Pulmonary artery endothelial cell (primary cell): ENCODE measurements at places on chromosomes 13 and 19. TPM values are rescaled to one million over a fixed set of nuclear protein-coding genes. Genes with fewer than 3 reads are reported as not detected.

- no peak for DNase-seq
Observed at GRCh38 chr13:48251611-48252081, 18.6 kb downstream of the ITM2B start.

DNA sequence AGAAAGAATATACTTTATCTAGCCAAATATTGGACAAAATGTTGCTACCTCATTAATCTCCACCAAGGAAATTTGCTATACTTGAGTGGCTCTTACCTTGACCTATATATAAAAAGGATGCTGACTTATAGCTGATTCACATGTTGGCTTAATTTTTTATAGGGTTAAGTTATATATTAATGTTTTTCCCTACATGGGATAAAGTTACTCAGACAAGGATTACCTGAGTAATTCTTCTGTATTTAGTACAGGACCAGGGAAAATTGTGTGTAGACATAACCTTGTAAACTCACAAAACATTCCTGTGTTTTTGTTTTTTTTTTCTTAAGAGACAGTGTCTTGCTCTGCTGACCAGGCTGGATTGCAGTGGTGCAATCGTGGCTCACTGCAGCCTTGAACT is 30.6 kb upstream of the SOHLH2 start:
- no peak for DNase-seq

- no peak for DNase-seq
Observed at GRCh38 chr13:107534548-107534947, 680.8 kb downstream of the LIG4 start.

DNA sequence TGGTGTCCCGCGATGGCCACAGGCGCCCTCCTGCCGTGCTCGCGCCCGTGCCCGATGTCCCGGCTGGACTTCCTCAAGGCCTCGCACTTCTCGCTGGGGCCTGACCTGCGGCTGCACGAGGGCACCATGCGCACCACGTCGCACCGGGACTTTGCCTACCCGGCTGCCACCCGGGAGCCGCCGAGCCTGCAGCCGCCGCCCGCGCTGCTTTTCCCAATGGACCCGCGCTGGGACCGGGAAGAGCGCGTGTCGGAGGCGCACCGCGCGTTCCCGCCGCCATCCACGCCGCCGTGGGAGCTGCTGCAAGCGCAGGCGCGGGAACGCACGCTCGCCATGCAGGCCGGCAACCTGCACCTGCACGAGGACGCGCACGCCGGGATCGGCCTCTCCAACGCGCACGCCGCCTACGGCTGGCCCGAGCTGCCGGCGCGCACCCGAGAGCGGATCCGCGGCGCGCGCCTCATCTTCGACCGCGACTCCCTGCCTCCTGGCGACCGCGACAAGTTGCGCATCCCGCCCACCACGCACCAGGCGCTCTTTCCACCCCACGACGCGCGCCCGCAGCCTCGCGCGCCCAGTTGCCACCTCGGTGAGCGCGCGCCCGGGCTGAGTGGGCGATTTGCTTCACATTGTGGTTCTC is 12.1 kb upstream of the PEX11G start:
- no peak for DNase-seq

GRCh38 chr19:17997969-17998826 is 9.8 kb upstream of the ARRDC2 start:
- no peak for DNase-seq

GRCh38 chr19:29837448-29837981 is 25.7 kb downstream of the CCNE1 start:
- DNase-seq = no peak

DNA sequence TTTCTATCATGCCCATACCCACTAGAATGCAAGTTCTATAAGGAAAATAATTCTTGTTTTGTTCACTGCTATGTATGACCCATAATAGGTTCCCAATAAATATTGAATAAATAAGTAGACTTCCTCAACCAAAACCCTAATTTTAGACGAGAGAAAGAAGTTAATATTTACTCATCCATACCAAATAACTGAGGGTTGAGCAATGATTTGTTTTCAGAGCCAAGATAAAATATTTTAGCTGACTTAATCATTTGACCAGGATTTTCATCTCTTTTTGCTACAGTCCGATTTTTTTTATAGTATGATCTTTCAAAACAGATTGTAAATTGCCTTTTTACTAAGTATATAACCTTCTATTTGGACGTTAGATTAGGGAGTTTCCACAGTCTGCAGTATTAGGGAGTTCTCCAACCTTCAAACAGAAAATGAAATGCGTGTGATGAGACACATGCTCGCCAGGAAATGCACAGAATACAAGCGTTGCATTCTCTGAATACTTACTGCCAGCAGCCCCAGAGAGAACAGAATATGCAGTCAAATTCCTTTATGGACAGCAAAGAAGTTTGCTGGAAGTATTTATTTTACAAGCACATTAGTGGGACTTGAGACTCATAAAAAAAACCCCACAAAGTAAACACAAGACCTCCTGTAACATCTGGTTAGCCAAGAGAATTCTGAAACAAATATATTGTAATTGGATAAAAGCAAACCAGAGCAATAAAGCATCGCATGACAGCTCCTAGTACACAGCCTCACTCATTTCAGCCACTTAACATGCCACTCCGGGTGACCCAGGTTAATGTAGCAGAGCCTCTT is 230.0 kb downstream of the MYO16 start:
- DNase-seq = no peak

DNA sequence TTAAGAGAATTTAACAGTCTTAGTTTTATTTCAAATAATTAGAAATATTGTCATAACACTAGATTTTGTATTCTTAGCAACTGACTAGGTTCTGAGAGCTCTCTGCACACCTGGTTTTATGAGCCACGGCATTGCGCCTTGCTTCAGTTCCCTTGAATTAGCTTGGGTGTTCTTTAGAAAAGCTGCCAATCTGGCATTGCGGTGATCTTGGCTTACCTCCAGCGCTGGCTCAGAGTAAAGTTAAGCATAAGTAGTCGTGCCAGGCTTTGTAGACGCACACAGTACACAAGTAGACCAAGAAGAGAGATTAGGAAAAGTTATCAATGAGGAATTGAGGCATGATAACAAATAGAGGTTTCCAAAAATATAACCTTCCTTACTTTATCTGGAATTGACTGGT is 45.7 kb downstream of the TPP2 start:
- no peak for DNase-seq

DNA sequence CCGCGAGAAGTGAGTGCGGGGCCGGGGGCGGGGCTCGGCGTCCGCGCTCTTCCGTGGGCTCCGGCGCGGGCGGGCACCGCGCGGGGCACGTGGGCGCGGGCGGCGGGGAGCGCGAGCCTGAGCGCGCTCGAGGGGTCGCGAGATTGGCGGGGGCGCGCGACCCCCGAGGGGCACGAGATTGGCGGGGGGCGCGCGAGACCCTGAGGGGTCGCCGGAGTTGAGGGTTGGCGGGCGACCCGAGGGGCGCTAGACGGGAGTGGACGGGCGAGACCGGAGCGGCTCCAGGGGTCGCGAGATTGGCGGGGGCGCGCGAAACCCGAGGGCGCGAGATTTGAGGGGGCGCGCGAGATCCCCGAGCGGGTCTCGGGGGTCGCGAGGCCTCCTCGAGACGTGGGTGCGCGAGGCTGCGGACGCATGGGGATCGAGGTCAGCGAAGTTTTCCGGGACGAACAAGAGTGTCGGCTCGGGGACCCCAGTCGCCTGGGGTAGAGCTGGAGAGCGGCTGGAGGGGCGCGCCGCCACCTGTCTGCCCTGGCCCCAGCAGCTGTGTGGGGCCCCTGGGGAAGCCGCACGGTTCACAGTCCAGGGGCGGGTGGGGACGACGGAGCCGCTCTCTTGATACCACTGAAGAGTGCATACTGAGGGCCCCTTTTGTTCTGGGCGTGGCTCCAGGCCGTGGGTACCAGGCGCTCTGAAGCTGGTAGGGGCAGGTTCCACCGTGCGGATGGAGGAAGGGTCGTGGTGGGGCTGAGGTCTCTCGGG is 682 bp downstream of the SSBP4 start:
- DNase-seq = no peak

DNA sequence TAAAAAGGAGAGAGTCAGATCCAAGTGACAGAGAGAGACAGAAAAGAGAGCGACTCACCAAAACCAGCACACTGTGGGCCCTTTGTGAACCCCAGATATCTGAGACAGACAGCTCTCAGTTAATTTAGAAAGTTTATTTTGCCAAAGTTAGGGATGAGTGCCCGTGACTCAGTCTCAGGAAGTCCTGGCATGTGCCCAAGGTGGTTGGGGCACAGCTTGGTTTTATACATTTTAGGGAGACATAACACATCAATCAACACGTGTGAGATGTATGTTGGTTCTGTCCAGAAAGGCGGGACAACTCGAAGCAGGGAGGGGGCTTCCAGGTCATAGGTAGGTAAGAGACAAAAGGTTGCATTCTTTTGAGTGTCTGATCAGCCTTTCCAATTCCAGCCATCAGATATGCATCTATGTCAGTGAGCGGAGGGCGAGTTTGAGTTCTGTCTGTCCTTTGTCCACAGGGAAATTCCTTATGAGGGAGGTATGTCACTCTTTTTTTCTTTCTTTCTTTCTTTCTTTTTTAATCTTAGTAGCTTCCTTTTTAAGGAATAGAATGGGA is 37.2 kb upstream of the ATP11A start:
- DNase-seq = no peak

- no peak for DNase-seq
Observed at GRCh38 chr19:7230826-7231225, 63.4 kb downstream of the INSR start.

DNA sequence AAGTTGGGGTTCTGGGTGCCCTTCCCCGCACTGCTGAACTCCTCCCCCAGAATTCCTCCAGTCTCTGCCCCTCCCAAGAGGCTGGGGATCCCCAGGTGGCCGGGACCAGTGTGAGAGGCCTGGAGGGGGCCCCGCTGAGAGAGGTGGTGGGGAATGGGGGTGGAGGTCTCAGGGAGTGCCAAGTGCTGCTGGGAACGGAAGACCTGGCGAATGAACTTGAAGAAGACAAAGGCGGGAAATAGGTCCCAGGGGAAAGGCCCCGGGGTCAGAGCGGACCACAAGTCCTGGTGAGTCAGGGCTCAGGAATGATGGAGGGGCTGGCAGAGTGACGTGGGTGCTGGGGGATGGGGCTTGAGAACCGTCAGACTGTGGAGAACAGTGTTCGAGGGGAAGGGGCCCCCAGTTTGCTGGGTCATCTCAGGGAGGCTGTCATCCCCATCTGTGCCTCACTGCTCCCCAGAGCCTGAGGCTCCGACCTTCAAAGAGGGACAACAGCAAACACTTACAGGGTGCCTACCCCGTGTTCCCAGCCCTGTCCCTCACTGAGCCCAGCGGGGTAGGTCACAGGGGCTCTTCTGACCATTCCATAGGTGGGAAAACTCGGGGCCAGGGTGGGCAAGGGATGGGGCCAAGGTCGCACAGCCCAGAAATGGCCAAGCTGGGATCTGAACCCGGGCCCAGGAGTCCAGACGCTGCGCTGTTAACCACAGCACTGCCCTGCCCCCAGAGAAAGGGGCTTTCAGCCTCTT is 16.0 kb upstream of the SEMA6B start:
- peak; percentile 98 for DNase-seq

DNA sequence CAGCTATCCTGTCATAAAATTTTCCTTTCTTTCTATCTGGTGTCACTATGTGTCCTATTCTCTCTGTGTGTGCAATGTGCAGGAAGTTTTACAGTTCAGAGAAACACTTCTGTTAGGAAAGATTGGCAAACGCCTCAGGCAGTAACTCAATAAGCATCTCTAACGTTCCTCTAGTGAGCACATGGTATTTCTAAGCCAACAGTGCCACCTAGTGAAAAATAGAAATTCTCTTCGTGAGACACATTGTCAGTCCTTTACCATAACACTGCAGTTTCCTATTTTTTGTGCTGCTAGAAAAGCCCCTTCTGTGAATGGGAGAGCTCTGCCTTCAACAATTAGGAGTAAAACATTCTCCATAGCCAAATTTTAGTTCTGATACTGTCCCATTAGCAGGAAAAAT is 50.7 kb downstream of the ZNF723 start:
- no peak for DNase-seq

GRCh38 chr19:40717880-40718773 is 1.2 kb downstream of the ITPKC start:
- DNase-seq = no peak

DNA sequence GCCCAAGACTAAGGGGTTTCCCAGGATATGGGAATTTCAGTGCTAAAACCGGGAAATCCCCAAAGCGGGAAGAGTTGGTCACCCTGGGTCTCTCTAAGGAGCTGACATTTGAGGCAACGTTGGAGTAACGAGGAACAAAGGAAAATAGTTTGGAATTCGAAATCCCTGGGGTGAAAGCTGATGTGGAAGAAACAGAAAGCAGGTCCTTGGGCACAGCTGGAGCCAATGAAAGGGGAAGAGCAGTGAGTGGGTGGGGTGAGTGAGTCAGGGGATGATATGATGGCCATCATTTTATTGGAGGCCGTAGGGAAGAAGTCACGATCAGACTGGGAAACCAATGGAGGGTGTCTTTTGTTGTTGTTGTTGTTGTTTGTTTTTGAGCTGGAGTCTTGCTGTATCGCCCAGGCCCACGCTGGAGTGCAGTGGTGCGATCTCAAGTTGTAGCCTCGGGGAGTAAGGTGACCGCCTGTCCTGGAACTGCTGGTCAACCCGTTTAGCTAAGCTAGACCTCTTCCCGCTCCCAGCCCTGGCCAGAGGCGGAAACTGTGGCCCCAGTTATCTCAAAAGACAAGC is 3.4 kb upstream of the RFX2 start:
- DNase-seq = no peak

GRCh38 chr19:18704971-18705370 is 21.5 kb downstream of the CRTC1 start:
- DNase-seq = no peak

DNA sequence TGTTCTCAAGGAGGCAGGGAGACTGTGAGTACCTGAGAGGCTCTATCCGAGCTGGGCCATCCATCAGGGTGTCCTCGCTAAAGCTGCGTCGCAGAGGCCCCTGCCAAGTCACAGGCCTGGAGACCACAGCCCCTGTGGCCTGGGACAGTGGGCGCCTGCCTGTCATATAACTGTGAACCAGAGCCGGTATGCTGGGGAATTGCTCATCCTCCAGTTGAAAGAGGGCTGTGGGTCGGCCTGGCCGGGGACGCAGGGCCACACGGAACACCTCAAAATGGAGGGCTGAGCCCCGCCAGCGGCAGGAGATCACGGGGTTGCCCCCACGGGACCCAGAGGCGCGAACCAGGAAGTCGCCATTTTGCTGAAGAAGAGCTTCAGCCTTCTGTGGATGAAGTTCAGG is 6.6 kb downstream of the SH2D3A start:
- no peak for DNase-seq

DNA sequence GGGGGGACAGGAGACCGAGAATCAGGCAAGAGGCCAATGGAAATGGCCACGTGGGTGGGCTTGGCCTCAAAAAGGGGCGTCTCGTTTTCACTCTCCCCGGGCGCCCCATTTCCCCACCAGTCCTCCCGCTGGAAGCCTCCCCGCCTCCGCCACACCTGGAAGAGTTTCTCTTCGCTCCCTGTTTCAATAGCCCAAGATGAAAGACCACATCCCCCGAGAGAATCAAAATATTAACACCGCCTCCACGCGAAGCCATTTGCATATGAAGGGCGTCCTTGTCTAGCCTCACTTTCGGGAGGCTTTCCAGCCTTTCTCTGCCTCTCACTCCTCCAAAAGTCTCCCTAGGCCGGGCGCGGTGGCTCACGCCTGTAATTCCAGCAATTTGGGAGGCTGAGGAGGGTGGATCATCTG is 691 bp upstream of the OLFM2 start:
- DNase-seq = no peak

GRCh38 chr13:73440296-73440895 is 381.6 kb downstream of the KLF5 start:
- DNase-seq = no peak

ZIC5 gene
- not detected in 2 replicates for total RNA-seq

KLHL1 gene
- total RNA-seq = not detected in 2 replicates

RPL36 gene
- total RNA-seq = 388 and 866 TPM in 2 replicates

CLEC4M gene
- total RNA-seq = 0.07 and 0.21 TPM in 2 replicates

PABPC3 gene
- total RNA-seq = 0.07 and 0.11 TPM in 2 replicates

ZNF763 gene
- total RNA-seq = 0.40 and 1.9 TPM in 2 replicates

NDUFB7 gene
- 225 and 263 TPM in 2 replicates for total RNA-seq

CLDND2 gene
- total RNA-seq = not detected in 2 replicates

PHLDB3 gene
- total RNA-seq = 9.0 and 11.4 TPM in 2 replicates
